Activated T-cell treated with anti-CD3 and anti-CD28 coated beads for 4 hours (primary cell): ENCODE measurements at places on chromosomes 7 and 10.

DNA sequence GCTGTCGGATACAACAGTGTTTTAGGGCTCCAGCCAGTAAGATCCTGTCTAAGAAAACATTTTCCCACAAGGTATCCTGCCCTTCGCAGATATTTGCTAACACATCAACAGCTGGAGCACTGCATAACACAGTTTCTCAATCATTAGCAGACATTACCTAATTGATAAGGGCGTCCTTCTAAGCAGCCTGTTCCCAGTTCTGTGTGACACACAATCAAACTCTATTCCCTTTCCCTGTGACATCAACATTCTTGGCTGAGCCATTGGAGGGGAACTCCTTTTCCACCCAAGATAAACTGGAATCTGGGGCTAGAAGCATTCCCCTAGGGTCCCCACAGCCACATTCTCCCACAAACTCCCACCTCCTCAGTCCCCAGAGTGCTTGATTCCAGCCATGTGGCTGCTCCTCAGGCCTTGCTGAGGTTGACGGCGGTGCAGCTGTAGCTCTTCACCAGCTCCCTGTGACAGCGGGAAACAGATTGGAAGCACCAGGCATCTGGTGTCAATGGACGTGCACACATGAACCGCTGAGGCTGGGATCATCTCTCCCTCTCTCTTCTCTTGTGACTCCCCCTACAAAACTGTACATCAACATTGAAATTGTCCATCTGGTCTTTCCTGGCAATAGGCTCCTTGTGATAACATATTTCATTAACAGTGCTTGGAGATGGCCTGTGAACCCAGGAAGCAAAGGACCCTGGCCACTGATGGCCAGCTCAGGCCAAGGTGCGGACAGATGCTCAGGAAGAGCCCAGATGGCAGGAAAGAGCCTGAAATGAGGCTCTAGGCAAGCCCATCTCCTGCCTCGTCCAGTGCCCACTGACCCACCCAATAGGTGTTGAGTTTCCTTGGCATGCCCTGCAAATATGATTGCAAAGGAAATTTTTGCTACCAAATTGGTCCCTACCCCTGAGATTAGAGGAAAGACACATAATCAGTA, 131.1 kb upstream of the TBX20 start:
- DNase-seq: no peak

DNA sequence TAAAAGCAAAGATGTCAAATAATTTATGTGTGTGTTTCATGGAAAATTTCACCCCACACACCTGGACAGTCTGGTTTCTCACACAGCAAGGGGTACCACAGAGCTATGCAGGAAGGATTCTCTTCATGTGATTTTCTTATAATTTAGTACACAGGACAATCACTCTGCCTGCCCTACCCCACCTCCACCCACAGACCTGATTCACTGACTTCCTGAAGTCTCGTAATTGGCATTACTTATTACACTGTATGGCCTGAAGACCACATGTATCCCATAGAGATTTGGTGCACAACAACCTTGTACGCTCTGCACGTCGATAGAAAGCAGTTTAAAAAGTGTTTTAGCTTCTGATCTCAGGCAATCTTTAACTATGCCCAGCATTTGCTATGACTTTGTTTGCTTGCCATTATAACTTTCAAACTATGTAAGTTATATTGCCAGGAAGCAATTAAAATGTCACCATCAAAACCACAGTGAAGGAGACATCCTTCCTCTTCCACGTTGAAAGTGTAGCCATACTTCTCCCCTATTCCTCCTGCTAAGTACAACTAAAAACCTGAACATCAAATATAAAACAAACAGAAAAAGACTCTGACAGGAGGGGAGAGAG, 279.4 kb upstream of the IMMP2L start:
- DNase-seq: no peak

- no peak for DNase-seq
Measured at GRCh38 chr10:126511917-126512479, 123.7 kb upstream of the ADAM12 start.

- no peak for DNase-seq
Measured at GRCh38 chr7:711093-711921, 15.2 kb upstream of the DNAAF5 start.

- DNase-seq: no peak
Measured at GRCh38 chr7:93040355-93040754, 77.4 kb downstream of the SAMD9 start.
